ENCODE measurements at places on chromosomes 11 and 22. TPM values are rescaled to one million over a fixed set of nuclear protein-coding genes. Genes with fewer than 3 reads are reported as not detected.

VPREB1 gene
- not detected for total RNA-seq

HEPACAM gene
- under 0.01 TPM for total RNA-seq

RPUSD4 gene
- total RNA-seq = 31.2 TPM

RAG1 gene
- 1.0 TPM for total RNA-seq

USH1C gene
- not detected for total RNA-seq

CCDC89 gene
- total RNA-seq = not detected

BTBD18 gene
- total RNA-seq = not detected

LARGE2 gene
- total RNA-seq = not detected

MEI1 gene
- 3.7 TPM for total RNA-seq

All from dermis microvascular lymphatic vessel endothelial cell (primary cell).